ENCODE measurements at places on chromosomes 3 and 15.

GRCh38 chr3:59937201-59937600 is 887.4 kb upstream of the CFAP20DC start:
- DNase-seq = no peak

DNA sequence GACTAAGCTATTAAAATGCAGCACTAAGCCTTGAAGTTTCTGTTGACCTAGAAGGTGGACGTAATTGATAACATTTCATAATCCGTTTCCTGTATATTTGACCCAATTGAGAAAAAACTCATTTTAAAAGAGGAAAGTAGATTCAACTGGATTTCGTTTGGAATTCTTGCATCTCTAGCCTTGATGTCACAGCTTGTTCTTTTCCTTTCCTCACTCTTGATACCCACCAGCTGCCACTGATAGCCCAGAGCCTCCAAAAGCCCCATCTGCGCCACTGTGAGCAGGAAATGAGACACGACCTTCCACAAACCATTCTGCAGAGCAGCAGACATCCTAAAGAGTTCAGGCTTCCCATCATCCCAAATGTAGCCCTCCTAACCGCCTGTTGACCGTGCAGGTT is 61.8 kb downstream of the FOXB1 start:
- no peak for DNase-seq

GRCh38 chr3:56918111-56918568 is 116.4 kb upstream of the ARHGEF3 start:
- peak; percentile 38 for DNase-seq

- DNase-seq = peak; percentile 59
Measured at GRCh38 chr3:196144383-196145105, 62.7 kb upstream of the TFRC start.

DNA sequence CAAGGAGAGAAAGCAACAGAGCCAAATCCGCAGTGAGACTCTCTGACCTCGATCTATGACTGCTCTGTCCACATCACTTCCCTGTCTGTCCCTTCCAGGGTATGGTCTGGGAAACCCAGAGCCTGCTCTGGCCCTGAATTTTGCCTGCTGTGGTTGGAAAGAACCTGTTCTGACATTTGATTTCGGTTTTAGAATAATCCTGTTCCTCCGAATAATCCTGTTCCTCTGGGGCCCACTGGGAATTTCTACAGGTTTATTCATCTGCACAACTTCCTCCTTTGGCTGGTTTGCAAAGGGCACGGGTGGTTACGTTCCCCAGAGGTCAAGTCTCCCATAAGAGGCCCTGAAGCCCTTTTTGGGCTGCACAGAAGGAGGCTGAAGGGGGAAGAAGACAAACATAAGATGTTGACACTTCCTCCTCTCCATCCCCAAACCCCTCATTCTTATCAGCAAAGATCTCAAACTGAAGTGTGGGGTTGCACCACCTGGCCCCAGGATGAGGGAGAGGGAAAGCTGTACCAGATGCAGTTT is 10.6 kb downstream of the LAMP3 start:
- no peak for DNase-seq

GRCh38 chr15:91853948-91854638 is 585 bp downstream of the SLCO3A1 start:
- peak; percentile 38 for DNase-seq

GRCh38 chr15:45785897-45786296 is 151.1 kb downstream of the SQOR start:
- no peak for DNase-seq

GRCh38 chr15:40511093-40511471 is 40.3 kb downstream of the CHST14 start:
- DNase-seq = peak; percentile 8

GRCh38 chr15:100022806-100023205 is 289.6 kb upstream of the LYSMD4 start:
- DNase-seq = no peak

DNA sequence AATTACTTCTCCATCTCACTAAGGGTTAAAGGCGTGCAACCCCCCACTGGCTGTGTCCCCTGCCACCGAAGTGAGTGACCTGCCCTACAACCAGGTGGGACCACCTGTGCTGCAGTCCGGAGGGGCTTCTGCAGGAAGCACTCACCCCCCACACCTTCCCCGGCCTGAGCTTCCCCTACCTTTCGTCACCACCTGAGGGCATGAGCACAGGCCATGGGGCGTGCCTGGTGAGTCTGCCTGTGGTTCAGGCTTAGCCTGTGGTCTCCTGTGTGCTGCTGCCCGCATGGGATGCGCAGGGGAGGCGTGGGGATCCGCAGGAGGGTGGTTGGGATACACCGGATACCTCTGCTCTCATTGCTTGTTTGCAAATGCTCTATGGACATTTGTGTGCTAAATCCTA is 46.0 kb downstream of the KLHL25 start:
- no peak for DNase-seq

DNA sequence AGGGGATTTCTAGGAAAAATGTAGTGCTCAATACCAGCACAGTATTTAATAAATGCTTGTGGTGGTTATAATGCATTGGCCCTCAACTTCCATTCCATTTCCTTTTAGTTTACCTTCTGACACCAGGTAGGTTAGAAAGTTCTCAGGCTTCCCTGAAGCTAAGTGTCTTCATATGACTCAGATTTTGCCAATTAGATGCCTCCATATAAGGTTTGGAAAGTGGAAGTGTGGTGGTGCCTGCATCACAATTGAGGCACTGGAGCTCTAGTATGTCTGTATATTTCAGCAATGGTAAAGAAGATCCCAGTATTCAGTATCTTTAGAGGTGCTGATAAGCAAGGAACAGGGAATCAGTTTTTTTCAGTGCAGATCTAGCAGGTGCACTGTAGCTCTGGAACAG is 18.3 kb downstream of the XRN1 start:
- no peak for DNase-seq

DNA sequence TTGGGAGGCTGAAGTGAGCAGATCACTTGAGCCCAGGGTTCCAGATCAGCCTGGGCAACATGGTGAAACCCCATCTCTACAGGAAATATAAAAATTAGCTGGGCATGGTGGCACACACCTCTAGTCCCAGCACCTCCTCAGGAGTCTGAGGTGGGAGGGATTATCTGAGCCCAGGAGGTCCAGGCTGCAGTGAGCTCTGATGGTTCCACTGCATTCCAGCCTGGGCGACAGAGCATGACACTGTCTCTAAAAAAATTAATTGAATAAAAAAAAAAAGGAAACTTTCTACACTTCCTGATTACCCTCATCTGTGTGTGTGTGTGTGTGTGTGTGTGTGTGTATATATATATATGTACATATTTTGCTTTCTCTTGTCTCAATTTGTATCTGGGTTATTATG is 31.4 kb downstream of the DIPK2A start:
- no peak for DNase-seq

DNA sequence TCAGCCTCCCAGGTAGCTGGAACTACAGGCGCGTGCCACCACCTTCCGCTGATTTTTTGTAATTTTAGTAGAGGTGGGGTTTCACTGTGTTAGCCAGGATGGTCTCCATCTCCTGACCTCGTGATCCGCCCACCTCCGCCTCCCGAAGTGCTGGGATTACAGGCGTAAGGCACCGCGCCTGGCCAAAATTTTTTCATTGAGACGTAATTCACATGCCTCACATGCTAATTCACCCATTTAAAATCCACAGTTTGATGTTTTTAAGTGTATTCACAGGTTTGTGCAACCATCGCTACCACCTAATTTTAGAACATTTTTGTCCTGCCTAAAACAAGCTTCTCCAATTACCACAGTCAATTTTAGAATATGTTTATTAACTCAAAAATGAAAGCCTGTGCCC is 37.1 kb downstream of the SELENOT start:
- no peak for DNase-seq

- no peak for DNase-seq
Measured at GRCh38 chr3:45546126-45546620, 48.4 kb upstream of the LIMD1 start.

GRCh38 chr3:8632402-8633237 is 12.0 kb downstream of the SSUH2 start:
- no peak for DNase-seq

DNA sequence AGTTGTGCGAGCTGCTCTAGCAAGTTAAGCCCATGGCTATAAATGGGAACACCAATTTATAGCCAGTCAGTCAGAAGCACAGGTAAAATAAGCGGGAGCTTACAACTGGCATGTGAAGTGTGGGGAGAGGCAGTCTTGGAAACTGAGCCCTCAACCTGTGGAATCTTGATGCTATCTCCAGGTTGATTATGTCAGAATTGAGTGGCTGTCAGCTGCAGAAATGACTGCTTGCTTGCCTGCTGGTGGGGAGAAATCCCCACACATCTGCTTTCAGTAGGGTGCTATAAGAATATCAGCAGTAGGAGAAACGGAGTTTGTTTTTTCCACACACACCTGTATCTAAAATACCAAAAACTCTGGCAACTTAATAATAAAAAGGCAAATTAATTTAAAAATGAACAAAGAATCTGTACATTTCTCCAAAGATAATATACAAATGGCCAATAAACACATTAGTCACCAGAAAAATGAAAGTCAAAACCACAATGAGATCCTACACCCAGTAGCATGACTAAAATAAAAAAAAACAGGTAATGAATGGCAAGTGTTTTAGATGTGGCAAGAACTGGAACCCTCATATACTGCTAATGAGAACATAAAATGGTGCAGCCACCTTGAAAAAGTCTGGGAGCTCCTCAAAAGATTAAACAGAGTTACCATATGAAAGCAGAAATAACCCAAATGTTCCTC is 26.0 kb upstream of the MAP4 start:
- DNase-seq = no peak

GRCh38 chr15:62124176-62124972 is 40.7 kb downstream of the C2CD4B start:
- peak; percentile 28 for DNase-seq

GRCh38 chr3:106643684-106644161 is 733.5 kb upstream of the CCDC54 start:
- DNase-seq = no peak

DNA sequence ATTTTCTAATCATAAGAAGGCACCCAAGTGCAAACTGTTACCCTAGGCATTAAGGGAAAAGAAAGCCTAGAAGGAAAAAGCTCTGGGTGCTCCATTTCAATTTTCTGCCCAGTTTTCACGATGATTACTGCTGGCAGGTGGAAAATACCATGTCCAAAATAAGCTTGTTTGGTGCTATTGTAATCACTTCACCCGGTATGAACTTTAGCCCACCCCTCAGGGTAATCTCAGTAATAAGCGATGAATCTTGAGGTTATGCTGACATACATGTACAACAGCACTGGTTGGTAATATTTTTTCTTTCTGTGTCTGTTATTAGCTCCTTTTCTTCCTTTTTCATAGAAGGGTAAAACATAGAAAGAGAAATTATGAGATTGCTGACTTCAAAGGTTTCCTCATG is 88.6 kb upstream of the MEX3B start:
- no peak for DNase-seq

DNA sequence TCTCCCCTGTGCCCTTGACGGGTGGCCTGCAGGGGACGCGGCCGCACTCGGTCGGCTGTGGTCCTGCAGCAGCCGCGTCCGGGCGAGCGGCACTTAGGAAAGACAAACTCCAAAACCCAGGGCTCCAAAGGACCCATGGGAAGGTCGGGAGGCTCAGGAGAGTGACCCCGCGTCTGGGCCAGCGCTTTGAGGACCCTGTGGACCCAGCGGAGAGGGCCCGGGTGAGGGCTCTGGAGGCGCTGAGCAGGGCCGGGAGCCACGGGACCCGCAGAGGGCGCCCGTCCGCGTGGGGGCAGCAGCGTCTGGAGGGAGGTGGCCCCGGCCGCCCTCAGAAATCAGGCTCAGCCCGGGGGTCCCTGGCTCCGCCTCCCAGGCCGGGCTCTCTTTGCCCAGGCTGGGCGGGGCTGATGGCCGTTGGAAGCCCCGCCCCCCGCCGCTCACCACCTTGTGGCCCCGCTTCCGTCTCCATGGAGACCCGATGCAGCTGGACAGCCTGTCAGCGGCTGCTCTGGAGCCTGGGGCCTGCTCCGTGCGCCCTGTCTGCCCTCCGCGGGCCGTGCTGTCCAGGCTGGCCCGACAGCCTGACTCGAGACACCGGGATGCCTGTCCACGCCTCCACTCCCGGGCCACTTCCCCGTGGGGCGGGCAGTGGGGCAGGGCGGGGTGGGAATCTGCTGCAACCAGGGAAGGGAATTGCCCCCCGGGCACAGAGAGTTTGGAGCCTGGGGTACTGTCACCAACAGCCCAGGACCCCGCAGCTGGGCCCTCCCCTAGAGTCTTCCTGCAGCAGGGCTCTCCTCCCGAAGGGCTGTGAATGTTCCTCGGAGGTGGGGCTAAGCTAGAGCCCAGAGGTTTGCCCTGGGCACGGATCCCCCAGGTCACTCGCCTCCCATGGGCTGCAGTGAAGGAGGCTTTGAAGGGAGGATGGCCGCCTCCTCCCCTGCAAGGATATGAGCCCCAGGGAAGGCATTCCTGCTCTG is 34.8 kb upstream of the RPL32 start:
- no peak for DNase-seq

- DNase-seq = no peak
Measured at GRCh38 chr3:12957339-12957738, 115.9 kb downstream of the IQSEC1 start.

DNA sequence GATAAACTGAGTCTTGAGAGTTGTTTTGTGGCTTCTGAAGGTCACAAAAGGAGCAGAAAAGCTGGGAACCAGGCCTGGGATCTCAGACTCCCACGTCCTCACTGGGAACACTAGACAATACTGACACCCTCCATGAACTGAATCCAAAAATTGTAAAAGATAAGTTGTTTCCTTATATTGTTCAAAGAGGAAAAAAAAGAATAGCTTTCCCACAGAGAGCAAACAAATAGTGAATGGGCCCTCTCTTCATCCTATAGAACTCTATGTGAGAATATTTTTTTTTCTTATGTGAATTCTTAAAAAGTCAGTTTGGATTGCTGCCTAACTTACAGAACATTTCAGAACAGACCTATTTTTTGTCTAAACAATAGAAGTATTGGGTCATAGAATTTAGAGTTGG is 203.5 kb downstream of the MECOM start:
- no peak for DNase-seq

DNA sequence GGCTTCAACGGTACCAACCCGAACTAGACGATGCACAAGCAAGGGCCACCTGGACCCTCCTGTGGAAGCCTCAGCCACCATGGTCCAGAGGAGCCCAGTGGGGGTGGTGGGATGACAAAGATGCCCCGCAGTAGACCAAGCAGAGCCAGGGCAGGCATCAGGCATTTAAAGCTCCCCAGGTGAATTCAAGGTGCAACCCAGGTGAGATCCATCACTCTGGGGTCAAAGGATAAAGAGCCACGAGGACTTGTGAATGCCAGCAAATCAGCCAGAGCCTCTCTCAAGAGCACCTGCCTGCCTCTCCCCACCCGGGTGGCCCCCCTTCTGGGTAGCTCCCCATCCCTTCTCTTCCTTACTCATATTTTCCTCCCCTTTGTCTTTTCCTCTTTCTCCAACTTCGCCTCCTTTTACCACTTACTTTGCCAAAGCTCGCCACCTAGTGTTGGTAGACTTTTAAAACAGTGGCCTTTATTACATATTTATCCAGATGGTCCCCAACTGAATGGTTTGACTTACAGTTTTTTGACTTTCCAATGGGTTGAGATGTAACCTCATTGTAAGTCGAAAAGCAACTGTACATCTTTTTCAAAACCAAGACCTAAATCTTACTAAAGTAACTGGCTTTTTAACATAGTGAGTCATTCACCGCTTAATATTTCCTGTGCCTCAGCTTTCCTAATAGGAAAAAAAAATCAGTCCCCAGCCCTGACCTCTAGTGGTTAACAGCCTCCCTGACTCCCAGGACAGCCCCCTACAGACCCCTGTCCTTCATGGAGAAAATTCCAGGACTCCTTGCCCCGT is 18.8 kb downstream of the PLA2G4F start:
- DNase-seq = peak; percentile 21
